ENCODE measurements at places on chromosomes 12 and 14.

DNA sequence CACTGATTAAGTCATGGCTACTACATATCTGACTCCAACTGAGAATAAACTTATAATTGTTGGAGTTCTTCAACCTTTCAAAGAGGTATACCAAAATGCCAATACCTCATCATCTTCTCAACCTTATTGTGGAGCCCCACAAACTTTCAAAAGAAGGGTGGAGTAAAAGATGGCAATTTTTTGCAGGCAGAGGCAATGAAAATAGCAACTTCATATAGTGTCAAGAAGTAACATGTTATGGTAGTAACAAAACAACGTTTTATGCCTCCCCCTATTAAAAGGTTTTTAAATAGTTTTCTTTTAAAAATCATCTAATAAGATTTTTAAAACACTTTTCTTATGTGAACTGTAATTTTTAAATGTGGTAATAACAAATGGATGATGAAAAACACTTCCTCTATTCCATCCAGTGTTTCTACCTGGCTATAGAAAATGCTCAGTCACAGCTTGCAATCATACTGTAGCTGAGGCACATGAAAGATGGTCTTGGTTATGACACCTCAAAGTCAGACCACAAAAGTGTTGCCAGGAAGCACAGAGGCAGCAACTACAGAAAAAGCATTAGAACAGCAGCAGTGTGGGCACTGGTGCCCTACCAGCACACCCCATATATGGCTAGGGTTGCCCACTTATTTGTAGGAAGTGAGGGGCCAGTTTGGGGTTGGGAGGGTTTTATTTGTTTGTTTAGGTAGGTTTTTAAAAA lies 7.0 kb downstream of the PPP1R12A start:
- H3K4me1 ChIP-seq: peaks cover 68% of the 10 kb centered on the region
- DNase-seq: no peak
- peaks cover 7% of the 10 kb centered on the region for H3K36me3 ChIP-seq
- no peak overlapping the region for H3K4me3 ChIP-seq
- H3K27me3 ChIP-seq: no peaks in the 10 kb centered on the region

DNA sequence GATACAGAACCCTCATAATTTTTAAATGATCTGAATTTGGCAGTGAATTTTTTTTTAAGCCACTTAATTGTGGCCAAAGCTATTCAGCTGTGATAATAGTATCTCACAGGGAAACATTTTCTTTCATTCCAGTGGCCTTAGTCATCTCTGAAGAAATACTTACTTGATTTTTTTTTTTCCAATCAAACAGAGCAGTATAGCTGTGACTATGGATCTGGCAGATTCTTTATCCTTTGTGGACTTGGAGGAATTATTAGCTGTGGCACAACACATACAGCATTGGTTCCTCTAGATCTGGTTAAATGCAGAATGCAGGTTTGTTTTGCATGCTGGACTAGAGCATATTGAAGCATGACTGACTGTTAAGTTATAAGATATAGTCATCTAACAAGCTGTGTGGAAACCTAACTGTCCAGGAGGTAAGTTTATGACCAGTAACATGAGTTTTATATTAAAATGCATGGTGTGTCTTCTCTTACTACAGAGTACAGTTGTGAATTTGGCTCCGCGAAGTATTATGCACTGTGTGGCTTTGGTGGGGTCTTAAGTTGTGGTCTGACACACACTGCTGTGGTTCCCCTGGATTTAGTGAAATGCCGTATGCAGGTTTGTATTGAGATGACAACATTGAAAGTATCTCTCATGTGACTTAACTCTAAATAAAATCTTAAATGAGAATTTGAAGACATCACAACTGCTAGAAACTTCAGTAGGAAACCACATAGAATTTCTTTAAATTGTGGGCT lies 1.9 kb downstream of the SLC25A3 start:
- H3K27ac ChIP-seq: peak overlapping the region; percentile 93
- H3K4me1 ChIP-seq: peaks cover 34% of the 10 kb centered on the region
- no peaks in the 10 kb centered on the region for H3K27me3 ChIP-seq
- peak overlapping the region; percentile 83 for H3K4me3 ChIP-seq
- H3K36me3 ChIP-seq: peaks cover 26% of the 10 kb centered on the region

DNA sequence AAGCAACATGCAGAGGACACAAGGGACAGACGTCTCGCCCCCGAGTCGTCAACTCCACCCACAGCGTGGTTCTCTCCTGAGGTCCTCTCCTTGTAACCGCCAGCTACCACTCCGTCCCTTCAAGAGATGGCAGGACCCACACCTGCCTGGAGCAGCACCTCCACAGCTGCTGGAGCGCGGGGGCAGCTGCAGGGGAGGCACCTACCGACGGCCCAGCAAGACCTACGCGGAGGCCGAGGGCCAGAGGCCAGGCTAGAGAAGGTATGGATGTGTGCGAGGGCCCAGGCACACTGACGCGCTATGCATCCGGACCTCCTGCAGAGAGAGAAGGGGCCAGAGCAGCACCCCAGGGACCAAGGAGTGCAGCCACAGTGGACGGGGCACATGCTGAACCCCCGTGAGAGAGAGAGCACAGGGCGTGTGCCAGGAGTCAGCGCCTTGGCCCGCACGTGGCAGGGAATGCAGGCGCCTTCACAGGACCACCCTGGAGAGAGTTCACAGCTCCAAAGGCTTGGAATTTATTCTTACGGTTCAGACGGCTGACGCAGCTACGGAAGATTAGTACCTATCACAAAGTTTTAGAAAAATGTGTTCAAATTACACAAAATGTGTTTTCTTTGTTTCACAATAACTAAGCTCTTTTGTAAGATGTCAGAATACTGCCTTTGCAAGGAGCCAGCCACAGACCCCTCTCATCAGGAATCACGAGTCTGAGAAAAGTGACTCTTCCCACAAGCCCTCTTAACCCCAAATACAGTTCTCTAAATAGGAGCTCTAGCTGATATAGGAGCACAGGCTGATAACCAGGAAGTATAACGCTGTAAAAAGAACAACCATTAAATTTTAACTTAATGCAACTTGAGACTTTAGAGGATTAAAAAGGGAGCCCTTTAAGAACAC lies 36.8 kb downstream of the CDC42BPB start:
- H3K27me3 ChIP-seq: no peaks in the 10 kb centered on the region
- H3K36me3 ChIP-seq: peaks cover 3% of the 10 kb centered on the region
- H3K27ac ChIP-seq: peak overlapping the region; percentile 31
- no peak overlapping the region for H3K4me3 ChIP-seq

DNA sequence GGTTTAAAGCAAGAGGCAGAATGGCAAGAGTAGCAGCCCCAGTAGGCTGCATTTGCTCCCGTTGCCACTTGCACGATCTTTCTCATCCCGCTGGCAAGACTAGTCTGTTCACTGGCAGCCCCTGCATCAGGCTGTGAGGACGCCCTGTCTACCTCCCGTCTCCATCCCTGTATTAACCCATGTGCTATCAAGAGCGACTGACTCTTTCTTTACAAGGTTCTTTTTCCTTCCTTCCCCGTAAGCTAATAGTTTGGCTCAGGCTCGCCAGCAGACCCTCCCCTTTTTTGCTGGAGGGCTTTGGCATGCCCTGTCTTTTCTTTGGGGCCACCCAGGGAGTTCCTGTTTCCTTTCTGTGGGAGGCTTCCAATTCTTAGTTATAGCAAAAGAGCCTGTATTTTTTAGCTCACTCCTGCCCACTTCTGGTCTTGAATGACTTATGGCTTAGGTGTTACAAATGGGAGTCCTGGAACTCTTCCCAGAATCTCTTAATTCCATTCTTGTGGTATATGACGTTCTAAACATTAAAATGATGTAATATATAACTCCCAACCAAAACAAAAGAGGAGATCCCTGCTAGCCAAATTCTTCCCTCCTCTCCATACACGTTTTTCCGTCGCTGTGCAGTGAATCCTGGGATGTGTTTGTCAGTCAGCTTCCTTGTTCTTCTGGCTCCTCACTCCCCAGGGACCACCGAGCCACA lies 149.0 kb downstream of the PRKCH start:
- peak overlapping the region; percentile 67 for H3K4me3 ChIP-seq
- peaks cover 52% of the 10 kb centered on the region for H3K4me1 ChIP-seq
- peak overlapping the region; percentile 92 for H3K27ac ChIP-seq
- no peaks in the 10 kb centered on the region for H3K27me3 ChIP-seq
- peaks cover under 1% of the 10 kb centered on the region for H3K36me3 ChIP-seq

GRCh38 chr12:115190010-115190770 lies 506.2 kb upstream of the TBX3 start:
- H3K27me3 ChIP-seq: no peaks in the 10 kb centered on the region
- DNase-seq: no peak
- H3K4me3 ChIP-seq: no peak overlapping the region
- no peak overlapping the region for H3K27ac ChIP-seq
- no peaks in the 10 kb centered on the region for H3K36me3 ChIP-seq

DNA sequence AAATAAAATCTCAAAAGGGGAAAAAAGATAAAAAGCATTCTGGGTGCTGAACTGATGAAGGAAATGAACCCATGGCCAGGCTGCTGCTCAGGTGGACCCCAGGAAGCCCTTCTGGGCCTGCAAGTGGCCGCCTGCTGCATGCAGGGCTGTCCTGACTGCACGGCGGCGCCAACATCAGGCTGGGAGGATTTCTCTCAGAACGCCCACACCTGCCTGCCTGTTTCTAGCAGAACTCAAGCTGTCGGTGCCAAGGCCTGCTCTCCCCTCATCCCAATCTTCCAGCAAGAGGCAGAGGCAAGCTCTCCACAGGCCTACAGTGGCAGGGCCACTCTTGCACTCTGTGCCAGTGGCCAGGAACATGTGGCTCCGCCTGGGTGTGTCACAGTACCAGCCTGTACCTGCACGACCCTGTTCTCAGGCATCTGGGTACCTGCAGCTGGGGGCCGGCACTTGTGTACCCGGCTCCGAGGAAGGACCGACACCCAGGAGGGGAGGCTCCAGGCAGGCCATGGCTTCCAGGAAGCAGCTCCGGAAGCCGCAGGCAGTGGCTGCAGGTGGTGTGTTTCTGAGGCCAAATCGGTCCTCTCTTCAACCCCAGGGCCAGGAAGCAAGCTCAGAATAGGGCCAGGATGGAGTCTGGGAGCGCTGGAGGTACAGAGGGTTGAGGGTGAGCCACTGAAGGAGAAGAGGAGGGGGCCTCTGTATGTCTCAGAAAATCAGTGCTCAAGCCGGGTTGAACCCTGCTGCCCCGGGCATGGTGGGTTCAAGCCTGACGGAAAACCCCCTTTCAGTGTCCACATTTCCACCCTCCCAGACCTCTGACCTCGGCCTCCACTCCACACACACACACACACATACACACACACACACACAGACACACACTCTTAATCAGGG lies 2.5 kb upstream of the INF2 start:
- no peaks in the 10 kb centered on the region for H3K36me3 ChIP-seq
- no peaks in the 10 kb centered on the region for H3K27me3 ChIP-seq
- H3K4me1 ChIP-seq: peaks cover 49% of the 10 kb centered on the region
- H3K4me3 ChIP-seq: no peak overlapping the region
- H3K27ac ChIP-seq: no peak overlapping the region
- DNase-seq: no peak

GRCh38 chr14:55051165-55051422 lies 353 bp upstream of the MAPK1IP1L start:
- H3K4me3 ChIP-seq: peak overlapping the region; percentile 90
- H3K4me1 ChIP-seq: peaks cover 29% of the 10 kb centered on the region
- H3K27me3 ChIP-seq: no peaks in the 10 kb centered on the region

- H3K27me3 ChIP-seq: no peaks in the 10 kb centered on the region
- H3K4me3 ChIP-seq: no peak overlapping the region
- DNase-seq: no peak
- no peak overlapping the region for H3K27ac ChIP-seq
- H3K4me1 ChIP-seq: peaks cover 78% of the 10 kb centered on the region
Observed at GRCh38 chr12:20627001-20627588, 68.0 kb upstream of the SLCO1C1 start.

DNA sequence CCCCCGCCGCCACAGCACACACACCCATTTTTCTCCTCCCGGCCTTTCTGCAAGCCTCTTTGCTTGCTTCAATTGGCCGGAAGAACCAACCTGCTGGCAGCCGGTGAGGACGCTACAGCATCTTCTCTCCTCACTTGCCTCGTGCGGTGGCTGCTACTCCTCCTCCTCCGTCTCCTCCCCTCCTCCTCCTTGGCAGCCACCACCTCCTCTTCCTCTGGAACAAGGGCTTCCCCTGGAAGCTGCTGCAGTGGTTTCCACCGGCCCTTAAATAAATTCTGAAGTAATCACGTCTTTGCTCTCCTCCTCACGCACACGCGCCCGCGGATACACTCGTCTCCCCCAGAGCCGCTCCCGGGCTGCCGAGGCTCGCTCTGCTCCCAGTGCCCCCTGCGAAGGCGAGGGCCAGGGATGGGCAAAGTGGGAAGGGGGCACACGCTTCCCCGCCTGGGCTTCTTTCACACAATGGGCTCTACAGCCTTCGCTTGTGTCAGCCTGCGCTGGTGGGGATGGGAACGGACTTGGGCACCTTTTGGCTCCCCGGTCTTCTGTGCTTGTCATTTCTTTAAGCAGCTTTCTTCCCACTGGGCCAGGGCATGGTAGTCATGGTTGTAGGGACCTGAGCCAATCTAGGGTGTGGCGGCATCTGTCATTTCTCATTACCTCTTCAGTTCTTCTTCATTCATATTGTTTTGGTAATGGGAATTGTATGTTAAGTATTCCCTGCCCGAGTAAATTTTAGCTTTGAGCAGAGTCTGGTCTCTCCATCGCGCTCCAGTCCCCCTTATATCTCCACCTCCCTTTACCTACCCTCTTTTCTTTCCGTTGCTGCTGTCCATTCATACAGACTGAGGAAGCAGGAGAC lies at the start of gene PPFIA2:
PPFIA2 (minus strand) TSS at position 161 of the 862 bp plus-strand sequence.
- H3K4me3 ChIP-seq: peak within 1 kb of the TSS; percentile 80
- peaks cover 17% of the 10 kb centered on the region for H3K4me1 ChIP-seq
- no peak for DNase-seq
- H3K36me3 ChIP-seq: no peaks in the 10 kb centered on the region
- H3K27me3 ChIP-seq: peaks cover 35% of the 10 kb centered on the region

DNA sequence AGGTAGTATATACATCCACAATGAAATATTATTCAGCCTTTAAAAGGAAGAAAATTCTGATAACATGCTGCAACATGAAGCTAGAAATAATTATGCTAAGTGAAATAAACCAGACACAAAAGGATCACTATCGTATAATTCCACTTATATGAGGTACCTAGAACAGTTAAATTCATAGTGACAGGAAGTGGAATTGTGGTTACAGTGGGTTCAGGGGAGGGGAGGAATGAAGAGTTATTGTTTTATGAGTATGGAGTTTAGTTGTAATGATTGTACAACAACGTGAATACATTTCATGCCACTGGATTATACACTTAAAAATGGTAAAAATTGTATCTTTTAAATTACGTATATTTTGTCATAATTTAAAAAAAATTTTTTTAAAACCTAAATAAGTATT lies 21.0 kb downstream of the EEA1 start:
- no peaks in the 10 kb centered on the region for H3K27me3 ChIP-seq
- H3K4me1 ChIP-seq: peaks cover 8% of the 10 kb centered on the region
- no peak overlapping the region for H3K4me3 ChIP-seq
- no peak for DNase-seq

DNA sequence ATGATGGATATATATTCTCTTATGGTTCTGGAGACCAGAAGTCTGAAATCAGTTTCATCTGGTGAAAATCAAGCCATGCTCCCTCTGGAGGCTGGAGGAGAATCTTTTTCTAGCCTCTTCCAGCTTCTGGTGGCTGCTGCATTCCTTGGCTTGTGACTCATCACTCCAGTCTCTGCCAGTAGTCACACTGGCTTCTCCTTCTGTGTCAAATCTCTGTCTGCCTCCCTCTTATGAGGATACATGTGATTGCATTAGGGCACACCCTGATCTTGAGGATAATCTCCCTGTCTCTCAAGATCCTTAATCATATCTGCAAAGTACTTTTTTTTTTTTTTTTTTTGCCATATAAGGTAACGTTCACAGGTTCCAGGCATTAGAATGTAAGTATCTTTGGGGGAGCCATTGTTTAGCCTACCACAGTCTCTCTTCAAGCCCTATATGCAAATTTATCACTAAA lies 17.7 kb downstream of the DNAL1 start:
- peaks cover 13% of the 10 kb centered on the region for H3K36me3 ChIP-seq
- H3K27ac ChIP-seq: no peak overlapping the region
- DNase-seq: no peak
- peaks cover 8% of the 10 kb centered on the region for H3K4me1 ChIP-seq
- no peaks in the 10 kb centered on the region for H3K27me3 ChIP-seq

All from osteocyte (in vitro differentiated cells).